NCI-H1694 (cell line): ENCODE measurements at places on chromosomes 3 and 15.

GRCh38 chr3:137191133-137191923, 233.5 kb downstream of the IL20RB start:
- no peak for DNase-seq

GRCh38 chr3:139945942-139946341, 11.0 kb downstream of the CLSTN2 start:
- DNase-seq, result no peak

GRCh38 chr3:159301961-159302360, 500.1 kb downstream of the MFSD1 start:
- DNase-seq, result no peak

- DNase-seq, result no peak
Observed at GRCh38 chr3:133442518-133442917, 42.7 kb downstream of the BFSP2 start.

DNA sequence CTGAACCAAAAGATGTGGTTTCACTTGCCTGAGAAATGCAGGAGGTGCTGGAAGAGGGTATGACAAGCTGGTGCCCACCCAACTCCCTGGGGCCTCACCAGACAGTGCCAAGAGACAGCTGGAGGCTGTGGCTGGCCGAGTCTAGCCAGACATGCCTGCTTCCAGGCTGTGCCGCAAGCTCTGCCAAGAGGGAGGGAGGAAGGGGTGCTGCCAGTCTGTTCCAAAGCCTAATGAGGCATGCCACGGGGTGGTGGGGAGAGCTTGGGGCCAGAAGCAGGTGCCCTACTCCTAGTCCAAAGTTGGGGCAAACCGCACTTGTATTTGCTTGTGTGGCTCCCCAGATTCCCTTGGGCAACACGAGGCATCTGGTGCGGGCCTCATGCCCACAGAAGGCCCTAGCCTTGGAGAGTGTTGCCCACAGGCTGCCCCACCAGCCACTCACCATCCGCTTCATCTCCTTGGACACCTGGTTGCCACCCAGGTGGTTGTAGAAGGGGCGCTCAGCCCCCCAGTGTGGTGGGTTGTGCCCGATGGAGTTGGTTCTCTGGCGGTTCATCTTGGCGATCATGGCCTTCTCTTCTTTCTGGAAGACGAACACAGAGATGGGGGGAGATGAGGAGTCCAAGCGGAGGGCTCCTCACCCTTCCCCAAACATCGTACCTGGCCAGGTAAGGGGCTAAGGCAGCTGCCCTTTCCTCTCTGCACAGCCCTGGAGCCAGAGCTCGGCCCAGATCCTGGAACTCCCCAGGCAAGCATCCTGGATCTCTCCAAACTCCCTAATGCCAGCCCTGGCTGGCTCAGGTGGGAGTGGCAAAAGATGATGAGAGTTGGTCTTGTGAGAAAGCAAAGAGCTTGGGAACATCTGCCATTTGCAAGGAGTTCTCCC, 123.4 kb downstream of the SEC22A start:
- peak; percentile 72 for DNase-seq

DNA sequence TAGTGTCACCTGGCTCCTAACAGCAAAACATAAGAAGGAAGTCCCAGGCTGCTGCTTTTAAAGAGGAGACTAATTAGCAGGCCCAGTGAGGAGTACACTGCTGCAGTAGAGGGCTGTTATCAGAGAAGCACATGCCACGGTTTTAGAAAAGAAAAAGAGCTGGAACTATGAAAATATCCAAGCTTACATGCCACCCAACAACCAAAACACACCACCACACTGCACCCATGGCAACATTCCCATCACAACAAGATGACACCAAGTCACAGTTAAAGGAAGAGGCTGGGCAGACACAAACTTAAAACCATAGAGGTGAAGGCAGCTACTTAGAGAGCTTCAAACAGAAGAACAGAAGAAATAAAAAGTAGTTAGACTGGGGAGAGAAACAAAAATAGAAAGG, 37.0 kb downstream of the NPTN start:
- DNase-seq, result no peak

GRCh38 chr3:36876181-36876936, 68.5 kb downstream of the TRANK1 start:
- DNase-seq, result no peak

DNA sequence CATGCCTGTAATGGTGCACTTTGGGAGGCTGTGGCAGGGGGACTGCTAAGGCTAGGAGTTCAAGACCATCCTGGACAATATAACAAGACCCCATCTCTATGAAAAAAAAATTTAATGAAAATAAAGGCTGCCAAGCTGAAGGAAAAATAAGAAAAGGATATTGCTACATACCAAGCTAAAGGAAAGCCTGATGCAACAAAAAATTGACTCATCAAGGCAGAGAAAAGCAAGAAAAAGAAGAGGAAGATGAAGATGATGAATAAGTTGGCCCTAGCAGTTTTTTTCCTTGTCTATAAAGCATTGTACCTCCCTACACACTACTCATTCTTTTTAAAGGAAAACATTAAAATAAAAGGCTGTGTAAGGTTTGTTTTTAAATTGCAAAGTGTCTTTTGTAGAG, 441.9 kb upstream of the MDFIC2 start:
- no peak for DNase-seq

DNA sequence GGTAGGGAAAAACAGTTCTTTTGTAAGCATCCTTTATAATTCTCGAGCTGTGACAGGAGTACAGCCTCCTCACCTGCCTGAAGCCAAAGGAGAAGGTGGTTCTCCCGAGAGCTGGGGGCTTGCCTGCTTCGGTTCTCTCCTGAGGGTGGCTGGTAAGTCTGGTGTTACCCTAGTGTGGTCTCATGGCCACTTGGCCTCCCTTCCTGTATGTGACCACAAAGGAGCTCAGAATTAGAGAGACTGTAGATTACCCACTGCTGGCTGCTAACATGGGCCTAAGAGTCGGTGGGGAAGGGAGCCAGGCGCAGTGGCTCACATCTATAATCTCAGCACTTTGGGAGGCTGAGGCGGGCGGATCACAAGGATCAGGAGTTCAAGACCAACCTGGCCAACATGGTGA, 12.6 kb downstream of the PDHB start:
- DNase-seq, result no peak

GRCh38 chr3:42182555-42182954, 83.4 kb downstream of the CCK start:
- no peak for DNase-seq

DNA sequence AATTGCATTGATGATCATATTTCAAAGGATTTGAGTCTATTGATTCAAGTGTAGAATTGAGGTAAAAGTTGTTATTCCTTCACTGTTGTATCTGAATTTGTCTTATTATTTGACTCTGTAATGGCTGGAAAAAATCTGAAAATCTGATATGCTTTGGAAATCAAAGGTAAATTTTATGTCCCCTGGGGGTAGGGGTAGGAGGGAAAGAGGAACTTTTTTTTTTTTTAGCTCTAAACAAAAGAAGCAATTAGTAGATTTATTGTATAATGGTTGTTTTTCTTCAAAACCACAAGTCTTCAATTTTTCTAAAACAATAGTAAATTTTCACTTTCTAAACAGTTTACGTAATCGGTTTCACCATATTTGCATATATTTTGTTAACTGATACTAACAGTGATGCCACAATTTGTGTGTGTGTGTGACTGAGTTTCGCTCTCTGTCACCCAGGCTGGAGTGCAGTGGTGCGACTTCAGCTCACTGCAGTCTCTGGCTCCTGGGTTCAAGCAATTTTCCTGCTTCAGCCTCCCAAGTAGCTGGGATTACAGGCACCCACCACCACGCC, 91.7 kb upstream of the GOLGA6L4 start:
- DNase-seq, result no peak

GRCh38 chr15:67862750-67863441, 23.1 kb upstream of the RNU6-1 start:
- no peak for DNase-seq

DNA sequence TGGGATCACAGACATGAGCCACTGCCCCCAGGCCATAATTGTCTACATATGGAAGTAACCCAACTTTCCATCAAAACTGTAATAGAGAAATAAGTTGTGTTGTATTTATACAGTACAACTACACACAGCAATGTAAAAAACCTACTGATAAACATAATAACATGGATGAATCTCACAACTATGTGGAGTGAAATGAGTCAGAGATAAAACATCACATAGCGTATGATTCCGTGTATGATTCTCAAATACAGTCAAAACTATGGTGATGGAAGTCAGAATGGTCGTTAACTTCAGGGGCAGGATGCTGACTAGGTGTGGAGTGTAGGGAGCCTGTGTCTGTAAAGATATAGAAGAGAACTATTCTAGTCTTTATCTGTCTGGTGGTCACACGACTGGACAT, 332.7 kb upstream of the SLCO3A1 start:
- DNase-seq, result no peak
